ENCODE measurements at places on chromosomes 1 and 21.

GRCh38 chr1:6859415-6860343 is 74.4 kb downstream of the CAMTA1 start:
- DNase-seq: no peak

- no peak for DNase-seq
Observed at GRCh38 chr1:239677362-239677761, 291.0 kb downstream of the CHRM3 start.

DNA sequence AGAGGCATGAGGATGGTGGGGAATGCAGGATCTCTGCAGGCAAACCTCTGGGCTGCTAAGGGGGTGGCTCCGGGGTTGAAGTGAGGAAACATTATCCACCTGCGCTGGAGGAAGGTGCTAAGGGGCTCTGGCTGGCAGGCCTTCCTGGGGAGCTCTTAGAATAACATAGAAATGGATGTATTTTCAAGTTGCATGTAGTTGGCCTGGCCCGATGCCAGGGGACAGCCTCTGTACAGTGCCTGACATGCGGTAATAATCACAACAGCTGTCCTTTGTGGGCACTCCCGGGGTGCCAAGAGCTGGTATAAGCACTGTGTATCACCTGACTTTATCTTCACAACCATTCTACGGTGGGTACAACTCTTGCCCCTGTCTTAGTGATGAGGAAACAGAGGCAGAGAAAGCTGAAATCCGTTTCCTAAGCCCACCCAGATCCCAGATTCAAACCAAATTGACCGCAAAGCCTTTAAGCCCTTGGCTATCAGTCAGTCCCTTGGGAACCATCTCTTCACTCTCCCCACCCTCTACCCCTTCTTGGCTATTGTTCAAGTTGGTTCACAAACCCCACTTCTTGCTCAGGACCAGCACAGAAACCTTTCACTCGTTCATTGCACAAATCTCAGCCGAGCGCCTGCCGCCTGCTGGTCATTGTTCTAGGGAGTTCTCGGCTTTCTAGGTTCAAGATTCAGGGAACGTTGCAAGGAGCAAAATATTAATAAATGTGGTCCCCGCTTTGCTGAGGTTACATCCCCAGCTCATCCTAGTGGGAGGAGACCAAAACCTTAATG is 30.9 kb downstream of the PADI4 start:
- DNase-seq: no peak

DNA sequence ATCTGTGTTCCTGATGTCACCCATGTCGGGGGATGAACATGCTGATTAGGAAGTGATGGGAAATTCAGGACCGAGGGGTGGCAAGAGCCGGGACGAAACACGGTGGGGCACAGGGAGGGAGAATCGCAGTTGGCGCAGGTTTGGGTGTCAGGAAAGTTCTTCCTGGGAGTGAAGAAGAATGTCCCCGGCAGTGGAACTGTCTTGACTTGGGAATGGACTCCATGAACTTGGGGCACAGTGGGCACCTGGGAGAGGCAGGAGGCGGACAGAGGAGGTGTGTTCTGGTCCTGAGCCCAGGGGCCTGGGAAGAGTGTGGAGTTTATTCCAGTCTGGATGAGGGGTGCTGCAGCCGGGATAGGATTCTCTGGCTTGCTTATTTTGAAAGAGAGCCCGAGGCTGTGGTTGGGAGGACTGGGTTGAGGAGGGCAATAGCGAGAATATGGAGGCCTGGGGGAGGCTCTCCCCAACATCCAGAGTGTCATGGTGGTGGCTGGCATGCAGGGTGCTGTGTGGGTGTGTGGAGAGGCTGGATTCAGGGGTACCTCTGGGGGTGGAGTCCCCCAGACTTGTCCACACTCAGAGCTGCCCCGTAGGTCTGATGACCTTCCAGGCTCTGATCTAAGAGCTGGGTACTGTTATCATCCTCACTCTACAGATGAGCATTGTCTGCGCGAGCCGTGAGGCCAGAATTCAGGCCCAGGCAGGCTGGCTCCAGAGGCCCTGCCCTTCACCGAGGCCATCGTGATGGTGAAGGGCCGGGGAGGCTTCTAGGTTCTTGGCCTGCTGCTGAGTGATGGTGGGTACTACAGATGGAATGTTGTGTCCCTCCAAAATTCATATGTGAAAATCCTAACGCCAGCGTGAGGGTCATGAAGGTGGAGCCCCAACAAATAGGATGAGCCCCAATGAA is 274.5 kb upstream of the C1orf174 start:
- no peak for DNase-seq

- no peak for DNase-seq
Observed at GRCh38 chr1:167182571-167183320, 37.9 kb upstream of the POU2F1 start.

DNA sequence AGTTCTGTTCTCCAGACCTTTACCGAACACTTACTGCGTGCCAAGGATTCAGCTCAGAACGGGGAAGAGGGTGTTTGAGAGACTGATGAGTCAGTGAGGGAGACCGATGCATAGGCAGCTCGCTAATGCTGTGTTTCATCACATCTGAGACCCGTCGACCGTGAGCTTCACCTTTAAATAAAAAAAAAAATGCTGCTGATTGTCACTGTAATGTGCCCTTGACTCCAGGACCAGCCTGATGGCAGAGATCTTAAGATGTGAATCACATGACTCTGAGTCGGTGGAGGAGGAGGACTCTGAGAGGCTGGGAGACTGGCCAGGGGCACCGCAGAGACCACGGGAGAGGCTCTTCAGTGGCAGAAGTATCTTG is 28.8 kb downstream of the SPSB1 start:
- DNase-seq: no peak

DNA sequence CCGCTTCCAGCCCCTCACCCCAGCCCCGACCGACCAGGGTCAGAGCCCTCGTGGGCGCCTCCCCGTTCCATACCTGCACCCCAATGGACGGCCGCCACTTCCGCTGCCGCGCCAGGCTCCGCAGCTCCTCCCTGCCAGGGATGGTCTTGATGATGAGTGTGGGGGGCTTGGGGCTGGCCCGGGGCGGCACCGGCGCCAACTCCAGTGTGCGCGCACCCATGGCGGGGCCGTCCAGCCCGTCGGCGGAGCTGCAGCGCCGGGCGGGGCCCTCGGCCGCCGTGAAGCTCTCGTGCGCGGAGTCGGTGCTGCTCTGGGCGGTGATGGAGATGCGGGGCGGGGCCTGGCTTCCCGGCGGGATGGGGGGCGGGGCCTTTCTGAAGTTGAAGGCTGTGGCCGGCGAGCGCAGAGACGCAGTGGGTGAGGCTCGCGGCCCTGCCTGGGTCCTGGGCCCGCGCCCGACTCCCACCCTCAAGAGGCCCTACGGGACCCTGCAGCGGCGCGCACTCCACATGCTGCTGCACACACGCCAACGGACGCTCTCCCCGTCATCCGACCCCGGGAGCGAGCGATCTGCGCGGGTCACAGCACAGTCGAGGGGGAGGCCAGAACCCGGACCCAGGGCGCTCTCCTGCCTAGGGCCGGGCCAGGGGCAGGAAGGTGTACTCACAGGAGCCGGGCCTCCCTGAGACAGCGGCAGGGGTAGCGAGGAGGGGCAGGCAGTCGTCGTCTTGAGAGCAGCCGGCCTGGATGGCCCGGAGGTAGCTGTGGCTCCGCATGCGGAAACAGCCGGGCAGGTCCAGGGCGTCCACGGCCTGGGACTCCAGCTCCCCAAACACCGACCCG is 26.1 kb upstream of the SMIM12 start:
- DNase-seq: no peak

- no peak for DNase-seq
Observed at GRCh38 chr21:40294345-40294744, 427.1 kb downstream of the PCP4 start.

DNA sequence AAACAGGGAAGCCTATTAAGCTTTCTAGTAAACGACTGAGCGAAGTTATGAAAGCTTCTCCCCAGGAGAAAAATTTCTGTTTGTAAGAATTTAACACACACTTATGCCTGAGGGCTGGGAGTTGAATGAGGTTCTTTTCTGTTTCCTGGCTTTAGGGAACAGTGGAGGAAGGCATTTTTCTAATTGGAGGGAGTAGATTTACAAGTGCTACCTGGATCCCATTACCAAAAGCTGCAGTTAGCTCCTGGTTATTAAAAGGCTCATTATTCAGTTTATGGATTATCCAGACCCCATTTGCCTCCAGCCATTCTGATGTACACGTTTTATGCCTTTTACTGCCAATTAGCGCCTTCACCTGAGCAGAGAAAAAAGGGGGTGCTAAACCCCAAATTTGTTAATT is 7.5 kb downstream of the ST6GALNAC3 start:
- DNase-seq: no peak

- DNase-seq: no peak
Observed at GRCh38 chr1:234735476-234735875, 125.5 kb upstream of the IRF2BP2 start.

GRCh38 chr21:38734646-38735365 is 70.9 kb upstream of the ETS2 start:
- DNase-seq: no peak

- no peak for DNase-seq
Observed at GRCh38 chr1:223763251-223763650, 50.9 kb downstream of the CAPN2 start.

DNA sequence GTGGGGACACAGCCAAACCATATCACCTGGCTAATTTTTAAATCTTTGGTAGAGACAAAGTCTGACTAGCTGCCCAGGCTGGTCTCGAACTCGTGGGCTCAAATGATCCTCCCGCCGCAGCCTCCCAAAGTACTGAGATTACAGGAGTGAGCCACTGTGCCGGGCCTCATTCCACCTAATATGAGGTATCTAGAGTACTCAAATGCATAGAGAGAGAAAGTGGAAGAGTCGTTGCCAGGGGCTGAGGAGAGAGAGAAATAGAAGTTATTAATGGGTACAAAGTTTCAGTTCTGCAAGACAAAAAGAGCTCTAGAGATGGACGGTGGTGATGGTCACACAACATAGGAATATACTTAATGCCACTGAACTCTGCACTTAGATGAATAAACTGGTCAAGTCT is 119.6 kb downstream of the TOMM20 start:
- no peak for DNase-seq

- DNase-seq: no peak
Observed at GRCh38 chr1:231676487-231676886, 49.9 kb downstream of the DISC1 start.

DNA sequence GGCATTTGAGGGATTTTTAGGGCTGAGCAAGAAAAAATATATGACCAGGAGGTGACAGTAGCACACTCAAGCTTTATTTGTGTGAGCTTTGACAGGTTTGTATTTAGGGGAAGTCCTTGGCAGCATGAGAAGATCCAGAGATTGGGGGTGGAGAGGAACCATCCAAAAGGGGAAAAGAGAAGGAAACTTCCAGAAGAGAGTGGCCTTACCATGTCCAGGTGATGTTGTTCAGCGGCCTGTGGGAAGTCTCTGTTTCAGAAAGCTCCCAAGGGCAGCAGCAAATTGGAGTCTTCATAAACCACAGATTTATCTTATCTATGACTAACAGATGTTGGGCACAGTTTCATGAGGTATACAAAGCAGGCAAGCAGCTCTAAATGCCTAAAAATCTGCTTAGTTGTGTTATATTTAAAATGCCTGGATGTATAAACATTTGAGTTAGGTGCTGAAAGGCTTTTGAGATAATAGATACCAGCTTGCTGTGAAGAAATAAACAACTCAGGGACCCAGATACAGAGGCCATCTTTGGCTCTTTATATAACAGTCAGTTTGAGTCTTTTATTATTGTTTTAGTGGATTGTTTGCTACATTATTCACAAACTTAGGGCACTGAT is 21.2 kb upstream of the ADAR start:
- DNase-seq: no peak

GRCh38 chr1:46611691-46612221 is 4.9 kb downstream of the MOB3C start:
- no peak for DNase-seq

- DNase-seq: no peak
Observed at GRCh38 chr1:219573960-219574359, 38.9 kb downstream of the ZC3H11B start.

DNA sequence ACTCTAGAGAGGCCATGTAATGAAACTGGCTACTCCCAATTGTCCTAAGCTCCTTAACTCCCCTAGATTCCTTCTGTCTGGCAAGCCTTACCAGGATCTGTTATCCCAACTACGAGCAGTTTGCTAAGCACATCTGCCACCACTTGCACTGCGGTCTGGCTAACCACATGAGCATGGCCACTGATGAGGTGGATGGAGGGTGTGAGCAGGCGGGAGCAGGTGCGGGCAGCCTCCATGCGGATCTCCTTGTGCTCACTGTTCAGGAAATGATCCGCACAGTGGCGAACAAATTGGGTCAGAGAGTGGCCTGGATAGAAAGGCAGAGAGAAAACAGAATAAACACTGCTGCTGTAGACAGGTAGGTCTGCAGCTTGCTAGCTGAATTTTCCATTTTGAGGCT is 24.0 kb downstream of the MTOR start:
- DNase-seq: no peak

GRCh38 chr1:206636671-206637070 is 1.3 kb downstream of the DYRK3 start:
- DNase-seq: no peak

- no peak for DNase-seq
Observed at GRCh38 chr1:1109743-1110142, 6.1 kb downstream of the C1orf159 start.

- no peak for DNase-seq
Observed at GRCh38 chr1:156592910-156593660, 1.5 kb downstream of the NAXE start.

DNA sequence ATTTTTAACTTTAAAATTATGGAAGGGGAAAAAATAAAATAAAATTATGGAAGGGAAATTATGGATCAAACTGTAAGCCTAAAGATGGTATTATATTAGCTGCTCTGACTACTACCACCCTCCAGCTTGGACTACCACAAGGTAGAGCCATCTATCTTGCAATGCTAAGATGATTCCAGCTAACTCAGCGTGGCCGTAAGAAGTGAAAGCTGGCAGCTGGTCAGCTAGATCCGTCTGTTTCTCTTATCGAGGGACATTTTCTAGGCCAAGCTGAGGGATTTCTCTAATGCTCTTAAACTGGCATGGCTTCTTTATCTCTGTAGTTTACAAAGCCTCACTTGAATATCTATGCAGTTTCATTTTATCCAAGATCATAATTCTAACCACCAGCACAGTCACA is 31.5 kb downstream of the LYST start:
- DNase-seq: no peak

GRCh38 chr1:205746757-205747412 is 3.1 kb downstream of the NUCKS1 start:
- DNase-seq: no peak
